ENCODE measurements at places on chromosomes 16 and 17.
A peak's percentile ranks its signal among the peaks of the same experiment; 100 is the strongest.

- no peak for DNase-seq
Measured at GRCh38 chr17:50102164-50102991, 7.2 kb downstream of the PDK2 start.

GRCh38 chr17:75270966-75271232, at the start of gene MIF4GD:
Gene MIF4GD, minus strand, starts transcription at chr17:75271231. Its CDS starts 1,036 bp downstream, at chr17:75270195.
- no peak for DNase-seq

DNA sequence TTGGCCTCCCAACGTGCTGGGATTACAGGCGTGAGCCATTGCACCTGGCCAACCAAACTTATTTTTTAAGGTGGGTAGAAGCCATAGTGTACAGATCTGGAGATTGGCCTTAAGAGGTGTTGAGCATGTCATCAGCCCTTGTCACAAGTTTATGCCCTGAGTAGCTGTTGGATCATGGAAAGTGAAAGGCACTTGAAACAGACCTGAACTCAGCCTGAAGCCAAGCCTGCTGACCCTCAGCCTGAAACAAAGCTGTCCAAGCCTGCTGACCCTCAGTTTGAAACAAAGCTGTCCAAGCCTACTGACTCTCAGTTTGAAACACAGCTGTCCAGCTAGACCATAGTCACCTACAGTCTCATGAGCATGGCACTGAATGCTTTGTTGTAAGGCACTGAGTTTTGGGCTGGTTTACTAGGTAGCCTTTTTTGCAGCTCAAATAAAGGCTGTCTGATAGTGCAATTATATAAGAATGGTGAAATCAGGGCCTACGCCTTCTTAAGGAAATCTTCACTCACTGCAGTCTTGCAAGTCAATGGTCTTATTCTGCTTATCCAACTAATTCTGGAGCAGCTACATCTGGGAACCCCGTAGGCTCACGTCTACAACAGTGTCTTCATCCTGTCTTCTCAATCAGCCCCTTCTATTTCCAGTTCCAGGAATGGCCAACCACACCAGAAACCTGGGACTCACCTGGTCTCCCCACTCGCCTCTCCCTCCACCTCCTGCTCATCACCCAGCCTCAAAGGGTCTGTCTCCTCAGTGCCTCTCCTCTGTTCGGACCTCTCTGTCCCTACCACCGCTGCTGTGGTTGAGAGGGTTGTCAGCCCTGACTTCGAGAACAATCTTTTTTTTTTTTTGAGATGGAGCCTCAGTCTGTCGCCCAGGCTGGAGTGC, 2.9 kb upstream of the NPIPB15 start:
- DNase-seq: no peak

GRCh38 chr17:43463241-43463640, 20.5 kb upstream of the DHX8 start:
- DNase-seq: no peak

DNA sequence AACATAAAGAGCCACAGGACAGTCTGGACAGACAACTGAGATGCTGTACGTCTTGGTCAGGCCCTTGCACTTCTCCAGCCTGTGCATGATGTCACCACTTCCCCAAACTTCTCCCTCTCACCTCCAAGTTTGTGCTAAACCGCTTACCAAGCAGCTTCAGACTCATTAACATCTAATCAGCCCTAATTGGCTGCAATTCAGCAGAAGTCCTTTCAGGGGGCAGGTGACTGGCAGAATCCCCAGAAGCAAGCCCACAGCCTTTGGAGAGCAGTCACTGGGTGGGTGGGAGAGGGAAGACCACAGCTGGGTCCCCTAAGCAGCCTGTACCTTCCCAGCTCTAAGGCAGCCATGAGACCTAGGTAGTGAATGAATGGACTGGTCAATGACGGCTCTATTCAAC, 161.4 kb downstream of the GRIN2A start:
- DNase-seq: no peak

DNA sequence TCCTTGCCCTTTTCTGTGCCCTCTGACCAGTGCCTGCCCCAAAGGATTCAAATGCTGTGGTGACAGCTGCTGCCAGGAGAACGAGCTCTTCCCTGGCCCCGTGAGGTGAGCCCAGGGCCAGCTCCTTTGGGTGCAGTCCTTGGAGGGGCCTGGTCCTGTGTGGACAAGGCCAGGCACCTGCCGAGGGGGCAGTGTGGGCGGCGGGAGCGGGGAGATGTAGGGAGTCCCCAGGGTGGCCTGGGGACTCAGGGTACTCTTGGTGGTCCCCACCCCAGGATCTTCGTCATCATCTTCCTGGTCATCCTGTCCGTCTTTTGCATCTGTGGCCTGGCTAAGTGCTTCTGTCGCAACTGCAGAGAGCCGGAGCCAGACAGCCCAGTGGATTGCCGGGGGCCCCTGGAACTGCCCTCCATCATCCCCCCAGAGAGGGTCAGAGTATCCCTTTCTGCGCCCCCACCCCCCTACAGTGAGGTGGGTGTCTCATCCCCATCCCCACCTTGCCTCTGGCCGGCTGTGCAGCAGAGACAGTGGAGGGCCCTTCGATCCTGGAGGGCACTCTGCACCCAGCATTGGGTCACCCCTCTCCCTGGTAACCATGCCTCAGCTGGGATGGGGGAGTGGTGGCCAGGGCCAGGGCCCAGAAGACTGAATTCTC, 4.4 kb downstream of the TMEM92 start:
- DNase-seq: no peak

- DNase-seq: peak; percentile 67
Measured at GRCh38 chr17:14926526-14927122, 338.5 kb downstream of the PMP22 start.

DNA sequence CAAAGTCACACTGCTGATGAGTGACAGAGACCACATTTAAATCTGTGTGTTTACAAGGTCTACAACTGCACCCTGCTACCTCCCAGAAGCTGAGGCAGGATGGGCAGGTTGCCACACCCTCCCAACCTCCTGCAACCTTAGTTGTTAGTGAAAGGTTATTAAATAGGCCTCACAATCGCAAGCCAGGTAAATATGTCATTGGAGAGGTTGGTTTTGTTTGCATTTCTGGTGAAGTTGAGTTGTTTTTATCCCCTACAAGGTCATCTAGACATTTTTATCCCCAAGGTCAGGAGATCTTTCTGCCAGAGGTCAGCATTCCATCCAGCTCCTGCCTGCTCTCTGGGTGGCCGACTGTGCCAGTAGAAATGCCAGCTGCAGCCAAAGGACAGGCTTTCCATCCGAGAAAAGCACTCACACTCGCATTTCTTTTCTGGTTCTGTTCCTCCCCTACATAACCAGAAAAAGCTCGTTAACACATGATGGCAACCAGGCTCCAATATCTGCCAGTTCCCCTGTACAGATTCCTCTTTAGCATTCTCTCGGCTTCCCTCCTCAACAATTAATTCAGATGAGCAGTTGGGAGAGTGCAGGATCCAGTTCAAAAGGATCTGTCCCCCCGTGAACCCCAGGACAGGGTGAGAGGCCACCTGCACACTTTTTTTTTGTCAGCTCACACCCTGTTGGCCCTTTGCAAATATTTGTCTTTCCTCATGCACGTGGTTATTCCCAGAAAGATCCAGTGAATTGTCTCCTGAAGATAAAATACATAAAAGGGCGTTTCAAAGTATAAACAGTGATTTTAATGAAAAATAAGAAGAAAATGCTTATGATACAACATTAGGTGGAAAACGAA, 562.8 kb downstream of the MAF start:
- DNase-seq: no peak

GRCh38 chr16:16992975-16993765, 477.6 kb downstream of the XYLT1 start:
- DNase-seq: peak; percentile 13

DNA sequence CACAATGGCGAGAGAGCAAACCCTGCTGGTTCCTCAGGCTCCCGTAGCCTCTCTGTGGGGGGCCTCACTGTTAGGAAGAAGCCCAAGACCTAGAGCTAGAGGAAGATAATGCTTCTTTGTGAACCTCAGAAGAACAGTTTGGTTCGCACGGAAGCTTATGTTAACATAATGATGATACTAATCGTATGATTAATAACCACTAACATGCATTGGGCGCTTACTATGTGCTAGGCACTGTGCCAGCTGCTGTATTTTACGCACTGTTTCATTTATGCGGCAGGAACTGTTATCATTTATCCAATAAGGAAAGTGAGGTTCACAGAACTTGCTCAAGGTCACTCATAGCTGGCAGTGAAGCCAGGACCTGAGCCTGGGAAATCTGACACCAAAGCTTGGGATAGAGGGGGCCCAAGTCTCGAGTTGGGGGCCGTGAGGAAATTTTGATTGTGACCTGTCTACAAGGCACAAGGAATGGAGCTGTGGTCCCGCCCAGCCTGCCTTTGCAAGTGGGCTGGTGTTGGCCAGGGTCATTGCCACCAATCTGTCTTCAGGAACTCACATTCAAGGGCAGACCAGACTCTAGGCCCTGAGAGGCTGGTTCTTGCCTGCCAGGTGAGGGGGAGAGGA, 6.8 kb downstream of the PRCD start:
- DNase-seq: no peak

DNA sequence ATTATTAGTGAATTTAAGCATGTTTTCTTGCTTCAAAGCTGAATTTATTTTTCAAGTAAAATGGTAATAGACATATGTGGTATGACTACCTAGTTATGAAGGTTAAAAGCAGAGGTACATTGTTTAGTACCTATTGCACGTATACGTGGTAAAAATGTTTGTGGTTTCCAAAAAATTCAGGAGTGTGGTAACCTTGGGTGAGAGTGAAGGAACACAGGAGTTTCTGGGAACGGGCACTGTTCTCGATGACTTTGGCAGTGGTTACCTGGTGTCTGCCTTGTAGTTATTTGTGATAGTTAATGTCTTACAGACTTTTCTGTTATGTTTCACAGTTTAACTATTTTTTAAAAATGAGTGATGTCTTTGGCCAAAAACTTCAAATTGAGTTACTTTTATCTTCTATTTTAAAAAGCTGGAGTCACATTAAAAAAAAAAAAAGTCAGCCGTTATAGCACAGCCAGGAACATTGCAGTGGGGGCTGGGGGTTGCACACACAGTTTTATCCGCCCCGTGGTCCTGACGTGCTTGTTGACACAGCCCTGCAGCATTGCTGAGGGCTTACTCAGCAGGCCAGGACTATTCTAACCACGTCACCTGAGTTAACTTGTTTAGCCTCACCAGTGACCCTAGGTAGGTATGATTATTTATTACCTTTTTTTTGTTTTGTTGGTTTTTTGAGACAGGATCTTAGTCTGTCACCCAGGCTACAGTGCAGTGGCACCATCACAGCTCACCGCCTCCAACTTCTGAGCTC, 10.9 kb downstream of the JPT2 start:
- DNase-seq: no peak

DNA sequence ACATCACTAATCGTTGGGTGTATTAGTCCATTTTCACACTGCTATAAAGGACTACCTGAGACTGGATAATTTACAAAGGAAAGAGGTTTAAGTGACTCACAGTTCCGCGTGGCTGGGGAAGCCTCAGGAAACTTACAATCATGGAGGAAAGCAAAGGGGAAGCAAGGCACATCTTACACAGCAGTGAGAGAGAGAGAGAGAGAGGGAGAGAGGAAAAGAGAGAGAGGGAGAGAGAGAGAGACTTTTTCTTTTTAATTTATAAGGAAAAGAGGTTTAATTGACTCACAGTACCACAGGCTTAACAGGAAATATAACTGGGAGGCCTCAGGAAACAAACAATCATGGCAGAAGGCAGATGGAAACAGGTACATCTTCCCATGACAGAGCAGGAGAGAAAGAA, 41.7 kb downstream of the CNGB1 start:
- DNase-seq: no peak

GRCh38 chr17:80263253-80264204, 2.9 kb downstream of the RNF213 start:
- peak; percentile 96 for DNase-seq

DNA sequence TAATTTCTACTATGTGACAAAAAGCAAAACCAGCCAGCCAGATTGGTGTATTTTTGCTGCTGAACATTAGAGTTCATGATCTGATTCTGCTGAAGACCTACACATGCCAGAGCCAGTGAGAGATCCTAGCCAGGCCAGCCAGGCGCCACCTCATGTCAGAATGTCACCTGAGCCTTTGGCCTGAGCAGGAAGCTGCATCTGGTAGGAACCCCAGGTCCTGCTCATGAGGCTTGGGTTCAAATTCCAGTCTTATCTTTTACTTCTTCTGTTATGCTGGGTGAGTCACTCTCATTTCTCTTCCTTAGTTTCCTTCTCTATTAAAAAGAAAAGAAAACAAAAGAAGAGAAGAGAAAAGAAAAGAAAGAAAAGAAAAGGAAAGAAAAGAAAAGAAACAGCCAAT, 585.1 kb upstream of the CDH5 start:
- no peak for DNase-seq

DNA sequence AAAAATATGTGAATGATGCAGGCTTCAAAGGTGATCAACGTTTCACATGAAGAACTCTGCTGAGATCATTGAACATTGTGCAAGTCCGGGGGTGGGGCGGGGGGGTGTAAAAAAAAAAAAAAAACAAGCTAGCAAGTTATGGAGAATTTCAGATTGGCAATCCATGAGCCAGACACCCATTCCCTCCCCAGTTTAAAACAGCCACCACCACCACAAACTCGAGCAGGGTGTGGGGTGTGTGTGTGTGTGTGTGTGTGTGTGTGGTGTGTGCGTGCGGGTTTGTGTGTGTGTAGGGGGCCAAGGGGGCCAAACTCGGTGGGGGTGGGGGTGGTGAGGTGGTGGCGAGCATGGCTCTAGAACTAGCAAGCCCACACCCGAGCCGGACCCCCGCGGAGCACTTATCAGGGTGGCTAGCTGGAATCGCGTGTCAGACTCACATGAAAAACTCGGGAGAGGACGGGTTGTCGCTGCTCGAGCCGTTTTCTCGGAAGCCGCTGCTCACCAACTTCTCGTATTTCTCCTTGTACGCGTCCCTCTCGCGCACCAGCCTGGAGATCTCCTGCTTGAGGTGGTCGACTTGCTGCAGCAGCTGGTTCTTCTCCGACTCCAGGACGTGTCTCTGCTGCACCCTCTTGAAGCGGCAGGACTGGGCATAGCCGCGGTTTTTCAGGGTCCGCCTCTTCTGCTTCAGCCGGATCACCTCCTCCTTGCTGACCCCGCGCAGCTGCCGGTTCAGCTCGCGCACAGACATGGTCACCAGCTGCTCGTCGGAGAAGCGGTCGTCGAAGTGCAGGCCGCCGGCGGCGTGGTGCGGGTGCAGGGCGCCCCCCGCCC, 2.0 kb downstream of the MAF start:
- DNase-seq: peak; percentile 40

DNA sequence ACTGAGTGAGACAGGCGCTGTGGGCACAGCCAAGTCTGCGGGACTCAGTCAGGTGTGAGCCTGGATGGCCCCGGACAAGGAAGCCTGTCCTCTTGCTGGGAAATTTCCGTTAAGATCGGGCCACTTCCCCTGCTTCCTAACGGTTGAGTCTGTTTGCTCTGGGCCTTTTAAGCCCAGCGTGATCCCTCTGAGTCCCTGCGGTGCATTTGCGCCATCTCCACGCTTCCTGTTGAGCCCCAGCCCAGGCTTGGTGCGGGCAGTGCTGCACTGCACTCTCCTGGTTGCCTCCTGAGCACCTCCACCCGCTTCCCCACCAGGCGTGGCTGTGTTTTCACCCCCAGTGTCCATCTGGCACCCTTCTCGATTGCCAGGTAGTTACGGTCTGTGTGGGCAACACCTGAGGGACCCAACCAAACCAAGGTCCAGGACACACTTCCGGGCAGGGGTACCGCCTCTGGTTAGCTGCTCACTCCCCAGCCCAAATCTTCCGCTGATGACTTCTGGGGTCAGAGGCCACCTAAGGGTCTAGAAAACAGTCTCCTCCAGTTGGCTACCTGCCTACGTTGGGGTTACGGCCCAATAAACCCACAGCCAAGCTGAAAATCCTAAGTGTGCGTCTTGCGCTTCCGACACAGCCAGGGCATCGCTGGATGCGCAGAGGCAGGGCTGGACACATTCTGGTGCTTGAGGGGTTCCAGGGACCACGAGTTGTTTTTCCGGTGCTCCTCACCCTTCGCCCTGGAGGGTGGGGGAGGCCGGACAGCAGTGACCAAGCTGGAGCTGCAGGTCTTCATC, 1.4 kb upstream of the SLC25A10 start:
- DNase-seq: peak; percentile 42

Measured in activated CD4-positive, alpha-beta T cell treated with anti-CD3 and anti-CD28 coated beads, Interleukin-2, amount 10 ng/mL, durations not matched to agents 7 days and 5 days (primary cell).